ENCODE measurements at places on chromosomes 4 and X. TPM values are rescaled to one million over a fixed set of nuclear protein-coding genes. Genes with fewer than 3 reads are reported as not detected.
A peak's percentile ranks its signal among the peaks of the same experiment; 100 is the strongest.

IL21 gene
- total RNA-seq = not detected

- DNase-seq = no peak
These were observed 1941.5 kb upstream of the PCDH10 start for GRCh38 chr4:131207589-131207988.

DNA sequence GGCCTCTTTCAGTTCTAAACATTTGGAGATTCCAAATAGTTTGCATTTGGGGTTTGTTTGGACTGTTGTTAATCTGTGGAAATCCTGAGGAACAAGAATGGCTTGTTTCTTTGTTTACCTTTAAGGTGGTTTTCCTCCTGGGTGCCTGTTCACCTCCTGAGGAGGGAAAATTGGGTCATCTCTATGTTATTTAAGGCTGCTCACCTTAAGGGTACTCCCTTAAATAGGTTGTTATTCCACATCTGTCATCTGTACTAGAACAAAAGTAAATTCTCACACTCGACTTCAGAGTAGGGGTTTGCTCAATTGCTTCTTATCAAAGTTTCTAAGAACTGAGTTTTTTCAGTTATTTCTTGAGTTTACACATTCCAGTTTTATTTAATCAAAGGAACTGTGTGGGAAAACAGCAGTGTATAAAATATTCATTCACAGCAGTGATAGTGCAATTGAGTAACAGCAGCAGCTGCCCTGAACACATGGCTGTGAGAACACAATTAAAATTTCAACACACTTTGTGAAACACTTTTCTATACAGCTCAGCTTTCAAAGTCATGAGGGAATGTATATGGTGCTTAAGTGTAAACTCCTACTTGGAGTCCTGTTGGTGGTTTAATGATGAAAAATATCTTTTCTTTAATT lies 238.5 kb upstream of the PGRMC2 start:
- DNase-seq = peak; percentile 59

GRCh38 chr4:80740375-80740774 lies 290.1 kb upstream of the BMP3 start:
- no peak for DNase-seq

DNA sequence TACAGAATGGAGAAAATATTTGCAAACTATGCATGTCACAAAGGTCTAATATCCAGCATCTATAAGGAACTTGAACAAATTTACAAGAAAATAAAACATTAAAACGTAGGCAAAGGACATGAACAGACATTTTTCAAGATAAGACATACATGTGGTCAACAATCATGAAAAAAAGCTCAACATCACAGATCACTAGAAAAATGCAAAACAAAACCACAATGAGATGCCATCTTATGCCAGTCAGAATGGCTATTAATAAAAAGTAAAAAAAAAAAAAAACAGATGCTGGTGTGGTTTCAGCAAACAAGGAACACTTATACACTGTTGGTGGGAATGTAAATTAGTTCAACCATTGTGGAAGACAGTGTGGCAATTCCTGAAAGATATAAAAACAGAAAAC lies 75.8 kb upstream of the IL13RA2 start:
- DNase-seq = peak; percentile 0

DNA sequence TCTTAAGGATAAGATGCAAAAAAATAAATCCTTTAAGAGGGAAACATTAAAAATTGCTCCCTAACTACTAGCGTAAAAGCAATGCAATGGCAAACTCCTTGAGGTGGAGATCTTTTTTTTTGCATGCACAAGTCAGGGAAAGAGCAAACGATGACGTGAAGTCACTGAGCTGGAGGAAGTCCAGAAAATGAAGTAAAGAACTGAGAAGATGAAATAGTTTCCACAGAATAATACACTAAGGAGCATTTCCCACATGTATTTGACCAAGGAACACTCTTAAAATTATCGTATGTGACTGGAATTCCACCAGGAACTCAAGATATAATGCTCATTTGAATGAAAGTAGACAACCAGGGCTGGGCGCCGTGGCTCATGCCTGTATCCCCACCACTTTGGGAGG lies 21.0 kb upstream of the DOCK11 start:
- no peak for DNase-seq

Measured in renal cortical epithelial cell (primary cell).